ENCODE measurements at places on chromosomes 11 and 22.
A peak's percentile ranks its signal among the peaks of the same experiment; 100 is the strongest.

DNA sequence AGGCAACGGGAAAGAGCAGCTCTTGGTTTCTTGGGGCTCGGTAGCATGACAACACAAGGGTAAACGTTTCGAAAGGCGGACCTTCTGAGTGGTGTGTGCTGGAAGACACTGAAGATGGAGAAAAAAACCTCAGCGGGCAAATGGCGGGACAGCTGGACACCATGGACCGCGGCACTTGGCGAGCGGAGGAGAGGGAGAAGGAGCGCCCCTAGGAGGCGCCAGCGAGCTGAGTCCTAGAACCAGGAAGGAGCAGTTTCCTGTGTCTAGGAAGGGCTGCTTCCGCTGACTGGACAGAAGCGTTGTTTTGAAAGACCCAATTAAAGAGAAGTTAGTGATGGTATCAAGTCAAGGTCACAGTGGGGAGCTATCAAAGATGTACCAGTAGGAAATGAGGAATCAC is 44.0 kb upstream of the OPCML start:
- no peak for DNase-seq

DNA sequence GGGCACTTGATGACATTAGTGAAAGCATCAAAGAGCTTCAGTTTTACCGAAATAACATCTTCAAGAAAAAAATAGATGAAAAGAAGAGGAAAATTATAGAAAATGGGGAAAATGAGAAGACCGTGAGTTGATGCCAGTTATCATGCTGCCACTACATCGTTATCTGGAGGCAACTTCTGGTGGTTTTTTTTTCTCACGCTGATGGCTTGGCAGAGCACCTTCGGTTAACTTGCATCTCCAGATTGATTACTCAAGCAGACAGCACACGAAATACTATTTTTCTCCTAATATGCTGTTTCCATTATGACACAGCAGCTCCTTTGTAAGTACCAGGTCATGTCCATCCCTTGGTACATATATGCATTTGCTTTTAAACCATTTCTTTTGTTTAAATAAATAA is 10.6 kb downstream of the REXO2 start:
- DNase-seq = no peak

DNA sequence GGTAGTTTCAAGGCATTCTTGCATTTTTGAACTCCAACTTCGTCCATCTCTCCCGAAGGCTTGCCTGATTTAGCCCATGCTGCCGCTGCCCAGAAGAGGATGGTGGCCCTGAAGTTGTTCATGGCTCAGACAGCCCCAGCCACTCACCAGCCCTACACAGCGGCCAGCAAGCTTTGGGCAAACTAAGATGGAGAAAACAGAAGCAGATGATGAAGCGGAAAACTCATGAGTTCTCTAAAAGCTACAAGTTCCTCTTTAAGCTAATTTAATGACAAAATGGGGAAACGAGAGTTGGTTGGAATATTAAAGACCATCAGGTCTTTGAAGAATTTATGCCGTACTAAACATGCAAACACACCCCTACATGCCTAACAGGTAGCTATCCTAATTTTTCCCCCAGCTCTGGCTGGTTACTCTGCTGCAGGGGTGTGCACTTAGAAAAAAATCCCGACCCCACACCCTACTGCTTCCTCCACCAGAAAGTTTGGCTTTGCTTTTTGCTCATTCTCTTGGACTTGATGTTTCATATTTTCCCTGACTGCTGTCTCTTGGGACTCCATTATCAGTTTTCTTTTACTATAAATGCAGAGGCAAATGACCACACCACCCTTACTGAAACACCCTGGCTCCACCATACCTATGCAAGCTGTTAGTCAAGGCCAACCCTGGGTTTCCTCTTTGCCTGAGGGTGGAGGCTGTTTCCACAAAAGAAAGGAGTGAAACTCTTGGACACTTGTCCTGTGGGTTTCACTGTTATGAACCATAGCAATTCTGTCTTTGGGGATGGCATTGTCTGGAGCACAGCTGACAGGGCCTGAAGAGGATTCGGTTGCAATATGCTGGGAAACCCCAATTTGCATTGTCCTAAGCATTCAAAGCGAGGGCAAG is at the start of gene MPEG1:
Gene MPEG1 (minus strand): TSS at position 184 of the 888 bp plus-strand sequence. CDS start 62 bp downstream, at position 122.
- DNase-seq = no peak

GRCh38 chr11:79678780-79679452 is 238.1 kb upstream of the TENM4 start:
- DNase-seq = no peak

GRCh38 chr22:27534720-27535125 is 266.8 kb downstream of the MN1 start:
- DNase-seq = no peak

- no peak for DNase-seq
These were observed 71.4 kb upstream of the OR9G4 start for GRCh38 chr11:56819916-56820315.

- no peak for DNase-seq
These were observed 3.1 kb downstream of the TOMM22 start for GRCh38 chr22:38684895-38685294.

- no peak for DNase-seq
These were observed 233.5 kb upstream of the E2F8 start for GRCh38 chr11:19474211-19474610.

DNA sequence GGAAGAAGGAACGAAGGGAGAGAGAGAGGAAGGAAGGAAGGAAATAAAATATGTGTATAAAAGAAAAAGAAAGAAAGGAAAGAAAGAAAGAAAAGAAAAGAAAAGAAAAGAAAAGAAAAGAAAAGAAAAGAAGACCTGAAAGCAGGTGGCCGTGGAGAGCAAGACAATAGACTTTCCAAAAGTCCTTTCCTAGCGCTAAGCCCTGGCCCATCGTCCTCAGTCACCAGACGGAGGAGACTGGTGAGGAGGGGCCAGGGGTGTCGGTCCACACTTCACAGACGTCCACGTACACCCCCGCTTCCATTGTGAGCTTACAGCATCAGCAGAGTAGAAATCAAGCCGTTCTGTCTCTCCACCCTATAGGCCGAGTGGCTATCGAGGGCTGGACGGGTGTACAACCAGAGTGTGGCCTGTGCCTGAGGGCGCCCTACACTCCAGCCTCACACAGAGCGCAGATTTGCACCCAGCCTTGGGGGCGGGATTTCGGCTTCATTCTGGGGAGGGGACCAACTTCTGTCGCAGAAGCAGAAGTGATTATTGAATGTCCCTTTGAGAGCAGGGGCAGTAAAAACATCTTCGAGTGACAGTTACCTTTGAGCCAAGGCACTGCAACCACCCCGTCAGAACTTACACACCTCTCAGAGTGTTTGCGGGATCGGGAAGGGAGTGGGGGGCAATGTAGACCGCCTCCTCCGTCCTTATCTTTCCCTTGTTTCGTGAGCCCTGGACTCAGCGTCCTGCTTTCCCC is 2.0 kb upstream of the BSX start:
- DNase-seq = peak; percentile 87

- peak; percentile 52 for DNase-seq
These were observed 53.3 kb downstream of the ARHGAP8 start for GRCh38 chr22:44805711-44806110.

DNA sequence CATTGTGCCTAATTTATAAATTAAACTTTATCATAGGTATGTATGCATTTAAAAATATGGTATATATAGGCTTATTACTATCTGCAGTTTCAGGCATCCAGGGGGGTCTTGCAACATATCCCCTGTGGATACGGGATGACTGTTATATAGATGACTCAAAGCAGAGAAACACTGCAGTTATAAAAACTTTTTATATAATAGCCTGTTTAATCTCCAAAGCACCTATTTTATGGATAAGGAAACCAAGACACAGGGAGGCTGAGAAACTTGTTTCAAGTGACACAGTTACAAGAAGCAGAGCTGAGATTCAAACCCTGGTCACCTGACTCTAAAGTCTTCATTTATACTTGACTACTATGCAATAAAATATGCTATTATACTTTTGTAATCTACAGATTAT is 897.7 kb downstream of the KCNA4 start:
- DNase-seq = no peak

GRCh38 chr22:32843300-32843699 is 41.8 kb downstream of the TIMP3 start:
- no peak for DNase-seq

DNA sequence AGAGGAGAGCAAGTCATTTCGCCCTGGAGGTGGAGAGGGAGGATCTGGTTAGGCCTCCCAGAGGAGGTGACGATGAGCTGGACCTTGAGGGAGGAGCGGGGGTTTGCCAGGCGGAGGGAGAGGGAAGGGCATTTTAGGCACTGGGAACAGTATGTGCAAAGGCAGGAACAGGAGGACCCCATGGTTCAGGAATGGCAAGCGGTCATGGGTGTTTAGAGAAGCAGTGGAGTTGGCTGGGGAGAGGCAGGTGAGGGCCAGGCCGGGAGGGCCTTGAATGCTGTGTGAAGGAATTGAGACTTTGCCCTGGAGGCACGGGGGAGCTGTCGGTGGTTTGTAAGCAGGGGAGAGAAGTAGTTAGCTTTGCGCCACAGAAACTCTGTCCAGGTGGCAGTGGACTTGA is 10.3 kb downstream of the PRDM11 start:
- DNase-seq = no peak

GRCh38 chr11:26244207-26244606 is 87.7 kb upstream of the ANO3 start:
- DNase-seq = no peak

DNA sequence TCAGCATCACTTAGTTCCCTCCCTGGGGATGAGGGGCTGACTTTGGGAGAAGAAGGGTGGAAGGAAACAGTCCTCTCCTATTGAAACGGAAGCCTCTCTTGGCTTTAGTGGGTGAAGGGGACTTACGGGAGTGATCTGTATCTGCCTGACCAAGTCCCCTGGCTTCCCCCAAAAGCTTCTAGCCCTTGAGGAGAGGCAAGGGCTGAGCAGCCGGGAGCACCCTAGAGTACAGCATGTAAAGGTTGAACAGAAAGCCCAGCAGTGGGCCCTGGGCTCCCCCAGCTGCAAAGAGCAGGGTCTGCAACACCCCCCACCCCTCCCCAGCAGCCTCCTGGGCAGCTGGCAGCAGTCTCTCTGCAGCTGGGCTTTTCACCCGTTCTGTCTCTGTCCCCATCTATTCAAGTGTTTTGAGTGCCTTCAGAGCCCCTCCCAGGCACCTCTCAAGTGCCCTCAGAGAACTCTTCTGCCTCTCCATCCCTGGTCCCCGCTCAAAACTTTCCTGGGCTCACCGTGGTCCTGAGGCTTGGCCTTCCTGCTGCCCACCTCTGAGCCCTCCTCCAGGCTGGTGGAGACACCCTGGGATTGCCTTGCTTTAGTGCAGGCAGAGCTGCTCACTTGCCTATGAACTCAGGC is 2.7 kb downstream of the CAPN5 start:
- no peak for DNase-seq

- no peak for DNase-seq
These were observed 84.7 kb downstream of the GAB2 start for GRCh38 chr11:78332872-78333271.

DNA sequence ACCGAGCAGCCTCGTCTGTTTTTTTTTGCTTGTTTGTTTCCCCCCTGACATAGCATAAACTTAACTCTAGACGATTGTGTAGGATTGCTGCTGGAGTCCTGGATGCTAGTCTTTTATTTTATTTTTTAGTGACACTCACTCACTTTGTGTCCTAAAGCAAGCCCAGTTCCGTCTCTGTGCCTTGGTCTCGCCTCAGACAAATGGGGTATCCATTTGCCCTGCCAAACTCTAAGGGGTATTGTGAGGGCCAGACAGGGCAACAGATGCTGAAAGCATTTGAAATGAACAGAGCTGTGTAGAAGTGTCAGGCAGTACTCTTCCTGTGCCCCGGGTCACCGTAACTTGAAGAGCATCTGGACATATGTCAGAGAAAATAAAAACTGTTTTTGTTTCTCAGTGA is 34.8 kb upstream of the DKK3 start:
- no peak for DNase-seq

DNA sequence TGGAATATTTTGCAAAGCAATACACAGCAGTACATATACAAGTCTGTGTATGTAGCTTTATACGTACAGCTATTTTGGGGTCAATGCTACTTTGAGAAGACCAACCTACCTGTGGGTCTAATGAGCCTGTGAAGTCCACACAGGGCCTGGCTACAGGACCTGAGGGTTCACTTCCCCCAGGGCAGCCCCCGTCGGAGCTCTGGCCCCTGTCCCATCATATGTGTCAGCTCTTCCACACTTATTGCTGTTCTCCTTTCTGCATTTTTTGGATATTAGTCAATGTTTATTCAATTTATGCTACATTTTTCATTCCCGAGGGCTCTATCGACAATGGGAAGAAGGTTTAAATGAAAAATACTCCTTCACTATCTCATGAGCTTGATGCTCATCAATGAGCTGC is 1473.6 kb downstream of the BRD1 start:
- DNase-seq = no peak

GRCh38 chr22:42786606-42787356 is 66.1 kb upstream of the A4GALT start:
- DNase-seq = peak; percentile 78

GRCh38 chr11:44627911-44628729 is 62.7 kb downstream of the CD82 start:
- peak; percentile 9 for DNase-seq

GRCh38 chr22:48740731-48741405 is 1086.8 kb downstream of the BRD1 start:
- no peak for DNase-seq

DNA sequence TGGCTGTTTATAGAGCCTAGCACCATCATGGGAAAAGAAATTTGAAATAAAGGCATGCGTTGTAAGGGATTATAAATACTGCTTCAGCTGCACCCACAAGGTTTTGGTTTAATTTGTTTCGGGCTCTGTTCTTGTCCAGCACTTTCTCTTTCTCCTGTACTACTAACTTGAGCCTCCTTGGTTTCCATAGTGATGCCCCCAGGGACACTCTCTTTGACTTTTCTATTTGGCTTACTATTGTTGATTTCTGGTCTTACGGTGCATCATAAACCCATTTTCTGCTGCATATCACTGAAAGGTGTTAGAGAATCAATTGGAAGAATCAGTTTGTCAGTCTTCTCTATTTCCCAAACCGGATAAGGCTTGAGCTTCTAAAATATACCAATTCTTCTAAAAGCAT is 1674.3 kb upstream of the RAG2 start:
- no peak for DNase-seq

DNA sequence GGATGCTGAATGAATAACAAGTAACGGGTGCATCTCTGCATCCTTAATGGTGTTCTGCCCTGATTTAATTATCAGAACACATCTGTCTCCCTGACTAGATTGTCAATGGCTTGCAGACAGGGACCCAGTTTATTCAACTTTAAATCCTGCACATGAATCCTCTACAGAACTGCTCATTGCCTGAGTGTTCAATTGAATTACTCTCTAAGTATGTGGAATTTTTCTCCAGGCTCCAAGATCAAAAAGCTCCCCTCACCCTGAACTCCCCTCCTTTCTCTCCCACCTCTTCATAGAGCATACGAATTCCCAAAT is 11.8 kb downstream of the MB start:
- no peak for DNase-seq

DNA sequence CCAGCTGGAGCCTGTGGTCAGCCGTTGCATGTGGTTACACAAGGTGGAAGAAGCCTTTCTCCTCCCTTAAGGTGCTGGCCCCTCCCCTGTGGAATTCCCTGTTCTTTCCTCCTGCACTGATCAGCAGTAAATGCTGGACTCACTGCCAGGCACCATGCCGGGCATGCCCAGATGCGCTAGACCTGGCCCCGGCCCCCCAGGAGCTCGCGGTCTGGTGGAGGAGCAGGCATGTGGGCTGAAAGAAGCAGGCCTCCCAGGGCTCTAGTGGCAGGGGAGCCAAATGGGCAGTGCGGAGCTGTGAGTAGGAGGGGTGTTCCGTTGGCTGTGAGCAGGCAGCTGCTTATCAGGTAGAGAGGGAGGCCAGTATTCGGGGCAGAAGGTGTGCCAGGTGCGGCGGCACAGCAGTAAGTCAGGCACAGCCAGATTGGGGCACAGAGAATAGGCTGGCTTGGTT is 10.2 kb downstream of the DGKZ start:
- DNase-seq = no peak

Measured in WERI-Rb-1 (cell line).